Endothelial cell of umbilical vein (primary cell): ENCODE measurements at places on chromosomes 3 and 15.

DNA sequence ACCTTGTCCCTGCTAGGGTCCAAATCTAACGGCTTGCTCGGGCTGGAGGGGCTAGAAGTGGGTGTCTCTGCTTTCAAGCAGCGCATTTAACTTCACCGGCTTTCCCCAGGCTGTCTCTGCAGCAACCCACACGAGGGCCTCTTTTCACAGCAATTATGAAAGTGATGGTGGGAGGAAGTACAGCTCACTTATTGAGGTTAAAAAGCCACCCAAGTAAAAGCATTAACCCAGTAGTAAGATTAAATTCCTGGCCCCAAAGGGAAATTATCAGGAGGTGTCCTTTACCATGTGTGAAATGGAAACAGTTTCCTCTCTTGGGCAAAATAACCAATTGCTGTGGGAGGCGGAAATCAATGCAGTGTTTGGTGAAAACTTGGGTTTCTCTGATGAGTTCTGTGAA, 41.1 kb downstream of the NGRN start:
- DNase-seq, result no peak

DNA sequence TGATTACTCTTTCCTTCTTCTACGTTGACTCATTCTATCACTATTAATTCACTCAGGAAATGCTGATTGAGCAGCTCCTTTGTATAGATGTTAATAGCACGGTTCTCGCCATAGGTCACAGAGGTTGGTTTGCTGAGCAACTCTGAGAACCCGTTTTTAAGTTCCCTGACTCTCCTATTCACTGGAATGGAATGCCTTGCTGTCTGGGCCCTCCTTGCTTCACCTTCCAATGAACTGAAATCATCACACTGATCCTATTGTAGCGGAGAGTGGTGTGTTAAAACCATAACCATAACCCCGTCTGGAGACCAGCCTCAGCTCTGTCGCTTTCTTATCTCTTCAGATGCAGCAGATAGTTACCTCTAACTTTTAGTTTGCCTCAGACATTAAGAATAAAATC, 323.6 kb downstream of the GABRB3 start:
- no peak for DNase-seq

DNA sequence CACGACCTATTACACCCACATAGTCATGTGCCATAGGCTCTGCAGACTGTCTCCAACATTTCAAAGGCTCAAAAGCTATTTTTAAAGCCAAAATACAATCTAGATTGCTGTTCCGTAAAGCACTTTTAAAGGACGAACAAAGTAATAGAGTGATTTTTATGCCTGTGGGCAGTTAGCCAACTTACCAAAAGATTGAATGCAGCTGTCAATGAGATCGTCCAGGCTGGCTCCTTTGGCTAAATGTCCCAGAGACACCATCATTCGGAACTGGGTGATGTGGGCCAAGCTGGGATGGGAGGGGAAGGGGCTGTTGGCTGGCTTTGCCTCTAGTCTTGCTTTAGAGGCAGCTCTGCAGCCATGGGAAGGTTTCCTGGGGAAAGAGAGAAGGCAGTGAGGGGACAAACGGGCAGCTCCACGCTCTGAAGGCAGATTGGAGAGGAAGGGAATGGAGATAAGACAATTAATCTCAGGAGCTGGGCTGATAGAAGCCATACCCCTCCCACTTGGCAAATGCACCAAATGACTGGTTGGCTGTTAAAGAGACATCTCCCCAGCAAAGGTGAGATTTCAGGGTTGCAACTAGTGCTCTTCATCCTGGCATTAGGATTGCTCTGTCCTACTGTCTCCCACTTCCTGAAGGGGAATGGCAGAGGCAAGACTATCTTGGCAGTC, 4.8 kb downstream of the RASGRP1 start:
- DNase-seq, result no peak

GRCh38 chr3:50192689-50193141, 1.3 kb downstream of the GNAT1 start:
- peak; percentile 69 for DNase-seq

DNA sequence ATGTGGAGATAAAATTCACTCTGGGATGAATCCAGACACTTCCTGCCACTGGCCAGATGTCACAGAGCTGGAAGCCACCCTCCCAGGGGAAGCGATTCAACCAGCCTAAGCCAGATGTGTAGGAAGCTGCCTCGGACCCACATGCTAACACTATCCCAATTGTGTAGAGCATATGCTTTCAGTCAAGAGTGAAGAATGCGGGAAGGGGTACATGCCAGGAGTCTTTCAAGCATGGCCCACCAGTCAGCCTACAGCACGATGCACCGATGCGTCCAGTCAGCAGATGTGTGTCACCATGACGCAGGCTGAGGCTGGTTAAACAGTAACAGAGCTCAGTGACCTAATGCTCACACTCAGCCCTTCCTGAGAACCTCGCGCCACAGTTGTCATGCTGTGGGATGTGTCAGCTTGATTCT, 38.8 kb upstream of the BNC1 start:
- no peak for DNase-seq

DNA sequence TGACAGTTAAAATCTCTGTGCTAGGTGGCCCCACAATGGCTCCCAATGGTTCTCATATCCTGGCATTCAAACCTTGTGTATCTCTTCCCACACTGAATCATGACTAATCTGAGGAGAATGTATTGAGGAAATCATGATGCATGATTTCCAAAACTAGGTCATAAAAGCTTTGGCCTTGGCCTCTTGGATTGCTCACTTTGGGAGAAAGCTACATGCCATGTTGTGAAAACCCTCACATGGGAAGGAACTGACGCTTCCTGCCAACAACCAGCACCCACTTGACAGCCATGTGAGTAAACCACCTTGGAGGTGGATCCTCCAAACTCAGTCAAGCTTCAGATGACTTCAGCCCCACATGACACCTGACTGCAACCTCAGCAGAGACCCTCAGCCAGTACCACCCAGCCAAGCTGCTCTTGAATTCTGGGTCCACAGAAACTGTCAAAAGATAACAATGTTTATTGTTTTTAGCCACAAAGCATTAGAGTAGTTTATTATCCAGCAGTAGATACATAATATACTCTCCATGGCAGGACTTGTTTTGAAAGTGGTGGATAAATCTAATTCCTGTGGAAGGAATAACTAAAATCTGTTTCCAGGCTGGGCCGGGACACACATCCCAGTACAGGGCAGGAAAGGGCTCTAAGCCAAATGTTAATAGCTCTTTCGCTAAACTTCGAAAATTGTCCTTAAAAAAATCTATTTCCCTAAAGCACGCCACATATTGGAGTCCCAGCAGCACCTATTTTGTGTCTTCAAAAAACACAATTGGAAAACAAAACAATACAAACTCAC, 1.0 kb upstream of the ZNF620 start:
- DNase-seq, result peak; percentile 98

DNA sequence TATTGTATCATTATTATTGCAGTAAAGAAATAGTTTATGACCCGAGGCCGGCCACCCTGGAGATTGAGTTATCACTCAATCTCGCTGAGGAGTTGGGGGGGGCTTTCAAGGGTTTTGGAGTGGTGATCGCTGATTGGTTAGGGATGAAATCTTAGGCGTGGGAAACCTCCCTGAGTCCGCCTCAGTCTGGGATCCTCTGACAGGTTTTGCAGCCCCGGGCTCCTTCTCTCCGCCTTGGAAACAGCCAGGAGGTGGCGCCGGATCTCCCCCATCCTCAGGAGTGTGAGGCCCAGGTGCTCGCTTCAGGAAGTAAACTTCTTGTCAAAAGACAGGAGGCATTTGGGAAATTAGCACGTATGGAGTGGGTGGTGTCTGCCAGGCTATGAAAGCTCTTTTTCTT, 41.1 kb upstream of the SEC61A1 start:
- no peak for DNase-seq

GRCh38 chr3:32613183-32613582, 42.5 kb upstream of the DYNC1LI1 start:
- no peak for DNase-seq

GRCh38 chr3:124878561-124879336, 8.4 kb downstream of the ITGB5 start:
- peak; percentile 94 for DNase-seq

- DNase-seq, result no peak
These were observed 283.3 kb upstream of the TPRG1 start for GRCh38 chr3:188888321-188889053.

DNA sequence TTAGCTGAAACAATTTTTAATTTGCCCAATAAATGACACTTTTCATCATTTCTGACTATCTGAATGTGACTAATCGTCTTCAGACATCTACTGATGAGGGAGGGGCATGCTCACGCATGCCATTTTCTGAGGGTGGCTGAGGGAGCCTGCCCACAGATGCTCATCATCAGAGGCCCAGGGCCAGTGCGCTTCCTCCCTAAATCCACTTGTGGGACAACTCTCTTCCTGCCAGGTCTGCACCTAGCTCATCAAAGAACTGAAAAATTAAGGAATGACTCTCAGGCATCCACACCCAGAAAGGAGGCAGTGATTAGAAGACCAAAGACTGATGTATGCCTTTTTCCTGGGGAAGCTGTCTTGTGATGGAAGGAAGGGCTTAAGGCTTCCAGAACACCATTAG, 22.8 kb downstream of the RTP3 start:
- DNase-seq, result no peak

DNA sequence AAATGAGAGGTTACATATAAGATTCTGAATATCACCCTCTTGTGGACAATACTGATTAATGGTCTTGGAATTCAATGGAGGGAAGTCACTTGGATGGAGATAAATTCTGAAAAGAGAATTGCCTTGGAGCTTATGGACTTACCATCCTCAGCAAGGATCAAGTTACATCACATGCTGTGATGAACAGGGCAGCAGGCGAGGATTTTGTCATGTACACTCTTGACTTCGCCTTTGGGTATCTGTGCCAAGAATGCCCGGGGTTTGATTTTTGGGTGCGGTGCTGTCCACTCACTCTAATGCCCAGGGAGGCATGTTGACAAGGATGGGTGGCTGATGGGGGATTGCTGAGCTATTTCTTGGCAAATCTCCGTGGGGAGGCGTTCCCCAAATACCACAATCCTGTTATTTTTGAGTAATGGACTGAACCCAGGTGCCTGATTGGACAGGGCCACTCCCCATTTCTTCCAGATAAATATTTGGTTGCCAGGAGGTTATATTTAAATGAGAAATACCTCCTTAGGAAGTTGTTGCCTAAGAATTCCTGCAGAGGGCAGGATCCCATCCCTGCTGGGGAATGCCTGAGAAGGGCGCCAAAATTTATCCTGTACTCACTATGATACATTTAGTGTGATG, 96.3 kb downstream of the TPRG1 start:
- DNase-seq, result no peak

GRCh38 chr3:48404440-48405342, 25.2 kb downstream of the PLXNB1 start:
- no peak for DNase-seq

DNA sequence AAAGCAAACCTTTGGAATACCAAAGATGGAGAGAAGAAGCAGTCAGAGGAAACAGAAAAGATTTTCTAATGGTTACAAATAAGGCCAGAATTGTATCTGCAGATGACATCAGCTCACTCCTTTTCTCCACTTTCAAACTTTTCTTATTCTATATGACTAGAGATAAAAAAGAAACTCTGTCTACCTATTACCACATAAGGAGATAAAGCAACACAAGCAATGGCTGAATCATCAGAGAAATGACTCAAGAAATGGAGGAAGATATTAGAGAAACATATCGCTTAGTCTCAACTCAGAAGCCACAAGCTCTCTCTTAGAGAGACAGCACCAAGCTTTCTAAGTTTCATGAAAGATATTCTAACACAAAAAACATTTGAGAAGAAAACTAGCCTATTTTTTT, 784.0 kb downstream of the ZPLD1 start:
- DNase-seq, result no peak

GRCh38 chr15:29569533-29570092, 252.7 kb downstream of the TJP1 start:
- DNase-seq, result no peak

DNA sequence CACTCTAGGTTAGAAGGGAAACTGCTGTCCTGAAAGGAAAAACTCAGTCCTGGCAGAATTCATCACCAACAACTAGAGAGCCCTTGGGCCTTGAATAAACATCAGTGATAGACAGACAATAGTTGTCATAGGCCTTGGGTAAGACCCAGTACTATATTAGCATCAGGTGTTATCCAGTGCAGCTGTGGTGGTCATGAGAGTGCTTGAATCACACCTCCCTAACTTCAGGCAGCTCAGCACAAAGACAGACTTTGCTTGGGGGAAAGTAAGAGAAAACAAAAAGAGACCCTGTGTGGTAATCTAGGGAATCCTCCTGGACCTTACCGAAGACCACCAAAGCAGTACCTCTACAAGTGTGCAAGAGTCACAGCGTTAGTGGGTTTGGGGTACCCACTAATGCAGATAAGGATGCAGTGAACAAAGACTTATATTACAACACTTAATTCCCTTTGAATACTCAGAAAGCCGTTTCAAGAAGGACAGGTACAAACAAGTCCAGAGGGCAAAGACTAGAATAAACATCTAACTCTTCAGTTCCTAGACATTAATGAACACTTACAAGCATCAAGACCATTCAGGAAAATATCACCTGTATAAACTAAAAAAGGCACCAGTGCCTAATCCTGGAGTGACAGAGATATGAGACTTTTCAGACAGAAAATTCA, 332.3 kb upstream of the EPHA3 start:
- DNase-seq, result no peak

GRCh38 chr3:11774296-11774877, 72.3 kb downstream of the TAMM41 start:
- peak; percentile 60 for DNase-seq

DNA sequence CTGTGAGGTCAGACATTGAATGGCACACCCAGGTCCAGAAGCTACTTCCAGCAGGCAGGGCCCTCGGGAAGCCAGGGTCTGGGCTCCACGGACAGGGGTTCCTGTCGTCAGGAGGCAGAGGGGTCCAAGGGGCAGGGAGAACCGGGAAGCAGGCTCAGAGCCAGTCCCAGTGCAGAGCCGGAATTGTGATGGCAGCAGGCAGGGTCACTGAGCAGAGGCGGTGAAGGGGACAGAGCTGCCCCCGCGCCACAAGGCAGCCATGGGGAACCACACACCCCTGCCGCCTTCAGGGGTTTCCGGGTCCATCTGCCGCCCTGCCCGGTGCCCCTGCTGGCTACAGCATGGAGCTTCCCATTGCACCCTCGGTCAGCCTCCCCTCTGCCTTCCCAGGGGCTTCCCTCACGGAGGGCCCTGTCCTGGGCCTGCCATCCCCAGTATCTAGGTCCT, 136.9 kb downstream of the NSMCE3 start:
- peak; percentile 25 for DNase-seq

DNA sequence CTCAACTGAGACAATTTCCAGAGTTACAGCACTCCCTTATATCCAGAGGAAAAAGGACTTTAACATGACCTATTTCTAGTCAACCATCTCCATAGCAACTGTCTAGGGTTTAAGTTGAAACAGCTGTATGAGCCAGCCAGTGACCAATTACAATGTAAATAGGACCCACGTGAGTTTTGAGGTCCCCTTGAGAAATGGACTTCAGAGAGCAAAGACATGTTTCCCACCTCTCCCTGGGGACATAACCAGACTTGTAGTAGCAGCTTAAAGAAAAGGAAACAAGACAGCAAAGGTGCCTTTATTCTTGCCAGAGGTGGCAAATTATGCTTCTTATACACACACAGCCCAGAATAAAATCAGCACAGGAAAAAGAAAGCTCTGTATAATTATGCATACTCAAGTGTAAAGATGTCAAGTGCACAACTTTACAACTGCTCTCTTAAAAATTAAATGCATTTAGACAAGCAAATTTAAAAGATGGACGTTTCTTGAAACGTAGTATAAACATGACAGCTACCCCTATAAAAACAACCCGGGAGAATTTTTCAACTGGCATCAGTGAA, 40.2 kb downstream of the SUMF1 start:
- DNase-seq, result peak; percentile 46
